ENCODE measurements at places on chromosomes 5 and 9. TPM values are rescaled to one million over a fixed set of nuclear protein-coding genes. Genes with fewer than 3 reads are reported as not detected.
A peak's percentile ranks its signal among the peaks of the same experiment; 100 is the strongest.

- peak; percentile 65 for DNase-seq
Observed at GRCh38 chr9:5846501-5846921, 13.6 kb upstream of the ERMP1 start.

- DNase-seq, result no peak
Observed at GRCh38 chr5:151903243-151903653, 21.4 kb downstream of the GLRA1 start.

DNA sequence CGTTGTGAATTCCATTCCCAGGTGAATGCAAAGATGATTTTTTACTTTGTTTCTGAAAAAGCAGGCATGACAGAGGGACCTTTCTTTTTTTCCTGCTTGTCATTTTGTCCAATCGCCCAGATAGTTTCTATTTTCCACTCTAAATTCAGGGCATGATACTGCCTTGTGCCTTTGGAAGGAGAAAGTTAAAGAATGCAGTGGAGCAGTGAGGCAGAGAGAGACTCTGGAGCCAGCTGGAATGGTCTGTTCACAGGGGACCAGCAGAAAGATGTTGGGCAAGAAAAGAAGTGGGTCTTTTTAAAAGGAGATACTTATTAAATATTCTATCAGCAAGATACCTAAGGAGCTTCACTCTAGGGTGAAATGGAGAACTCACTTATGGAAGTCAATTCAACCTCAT, 532.3 kb downstream of the BRINP1 start:
- DNase-seq, result no peak

- no peak for DNase-seq
Observed at GRCh38 chr9:90832261-90832660, 30.6 kb downstream of the SYK start.

DNA sequence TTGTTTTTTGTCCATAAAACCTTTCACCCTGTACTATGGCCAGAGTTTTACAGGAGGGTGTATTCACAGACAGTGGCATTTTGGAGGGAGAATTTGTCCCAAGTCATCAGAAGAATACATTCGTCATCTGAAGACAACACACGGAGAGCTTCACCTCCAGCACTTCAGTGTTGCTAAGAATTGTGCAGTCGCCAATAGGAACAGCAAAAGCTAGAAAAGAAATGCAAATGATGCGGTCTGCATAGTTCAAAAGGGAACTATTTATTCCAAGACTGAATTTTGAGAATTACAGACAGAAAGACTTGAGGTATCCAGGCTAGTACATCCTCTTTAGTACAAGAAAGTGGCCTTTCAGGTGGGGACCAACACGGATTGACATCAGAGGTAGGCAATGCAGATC, 399.2 kb upstream of the KIF2A start:
- no peak for DNase-seq

- DNase-seq, result no peak
Observed at GRCh38 chr5:78626009-78626571, 22.5 kb downstream of the LHFPL2 start.

- no peak for DNase-seq
Observed at GRCh38 chr5:61115968-61116367, 46.3 kb downstream of the SMIM15 start.

GRCh38 chr9:14906644-14907359, 3.4 kb downstream of the FREM1 start:
- DNase-seq, result no peak

GRCh38 chr5:42962124-42962523, 78.0 kb downstream of the ANXA2R start:
- DNase-seq, result no peak

DNA sequence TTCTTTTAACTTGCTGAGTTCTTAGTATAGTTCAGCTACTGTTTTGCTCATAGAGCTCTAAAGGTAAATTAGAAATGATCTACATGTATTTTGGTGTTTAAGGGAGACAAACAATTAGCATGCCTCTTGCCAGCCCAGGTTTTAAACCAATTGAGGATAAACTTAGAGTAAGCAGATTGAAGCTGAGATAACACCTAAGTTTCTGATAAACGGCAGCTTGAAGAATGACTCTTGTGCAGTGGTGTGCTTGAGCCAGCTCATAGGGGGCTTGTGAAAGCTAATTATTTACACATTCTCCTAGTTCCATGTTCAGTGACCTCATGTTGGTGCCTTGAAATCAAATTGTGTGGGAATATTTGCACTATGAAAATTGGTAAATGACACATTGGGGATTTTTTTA, 193.0 kb downstream of the PRR16 start:
- no peak for DNase-seq

NEUROG1 gene
- total RNA-seq, result not detected

GRCh38 chr9:109471475-109472393, 26.4 kb downstream of the PTPN3 start:
- DNase-seq, result peak; percentile 67

DNA sequence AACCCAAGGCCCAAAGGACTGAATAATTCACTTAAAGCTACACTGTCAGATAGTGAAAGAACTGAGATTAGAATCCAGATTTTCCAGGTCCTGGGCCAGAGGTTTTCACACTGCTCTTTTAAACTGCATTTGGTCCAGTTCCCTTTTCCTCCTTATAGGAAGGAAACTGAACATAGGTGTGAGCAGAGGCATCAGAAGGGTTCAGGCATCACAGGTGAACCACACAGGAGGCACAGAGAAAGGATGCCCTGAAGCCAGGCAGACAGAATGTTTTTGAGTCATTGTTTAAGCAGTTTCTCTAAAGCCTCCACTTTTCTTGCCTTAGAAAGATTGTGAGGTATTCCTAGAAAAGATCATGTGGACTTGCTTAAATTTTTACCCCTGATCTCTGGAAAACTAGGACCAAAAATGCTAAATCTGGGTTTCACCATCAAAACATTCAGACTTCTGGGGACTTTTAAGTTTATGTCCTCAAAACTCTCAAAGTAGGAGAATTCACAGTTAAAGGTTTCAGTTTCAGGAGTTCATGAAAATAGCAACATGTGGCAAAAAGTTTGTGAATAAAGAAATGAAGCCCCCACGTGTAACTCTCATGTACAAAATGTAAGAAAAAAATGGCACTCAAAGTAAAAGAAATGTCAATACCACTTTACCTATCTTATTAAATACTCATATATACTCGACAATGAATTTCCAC, 386.1 kb downstream of the NTRK2 start:
- DNase-seq, result no peak

DNA sequence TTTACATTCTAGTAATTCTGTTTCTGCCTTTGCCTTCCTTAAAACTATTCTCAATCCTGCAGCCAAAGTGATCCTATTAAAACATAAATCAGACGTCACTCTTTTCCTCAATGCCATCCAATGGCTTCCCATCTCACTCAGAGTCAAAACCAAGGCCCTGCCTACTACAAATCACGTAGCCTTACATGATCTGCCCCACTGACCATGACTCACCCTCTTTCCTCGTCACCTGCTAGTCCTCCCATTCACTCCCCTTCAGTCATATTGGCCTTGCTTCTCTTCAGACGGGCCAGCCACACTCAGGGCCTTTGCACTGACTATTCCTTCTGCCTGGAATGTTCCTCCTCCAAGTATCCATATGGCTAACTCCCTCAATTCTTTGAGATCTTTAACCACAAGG, 39.0 kb upstream of the DMXL1 start:
- peak; percentile 6 for DNase-seq

DNA sequence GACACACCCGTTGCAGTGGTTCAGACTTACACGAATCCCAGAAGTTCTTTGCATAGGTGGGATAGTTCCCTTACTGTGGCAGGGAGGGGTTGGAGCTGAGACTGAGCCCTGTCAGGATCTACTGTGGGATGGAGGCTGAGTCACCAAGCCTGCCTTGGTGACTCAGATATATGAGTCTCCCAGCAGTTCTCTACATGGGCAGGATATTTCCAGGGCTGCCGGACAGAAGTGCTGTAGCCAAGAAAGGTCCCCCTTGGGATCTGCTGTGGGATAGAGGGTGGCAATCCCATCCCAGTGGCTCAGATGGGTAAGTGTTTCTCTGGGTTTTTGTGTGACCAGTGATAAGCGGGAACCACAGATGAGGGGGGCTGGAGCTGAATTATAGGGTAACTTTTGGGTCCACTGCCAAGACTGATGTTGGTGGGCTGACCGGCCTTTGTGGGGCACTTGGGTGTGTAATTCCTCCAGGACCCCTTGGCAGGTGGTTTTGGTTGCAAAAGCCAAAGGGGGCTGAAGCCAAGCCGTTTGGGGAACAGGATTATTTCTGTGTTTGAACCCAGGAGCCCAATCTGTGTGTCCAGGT, 18.7 kb downstream of the XRCC4 start:
- peak; percentile 80 for DNase-seq

- DNase-seq, result no peak
Observed at GRCh38 chr9:20651939-20652338, 29.6 kb upstream of the MLLT3 start.

DNA sequence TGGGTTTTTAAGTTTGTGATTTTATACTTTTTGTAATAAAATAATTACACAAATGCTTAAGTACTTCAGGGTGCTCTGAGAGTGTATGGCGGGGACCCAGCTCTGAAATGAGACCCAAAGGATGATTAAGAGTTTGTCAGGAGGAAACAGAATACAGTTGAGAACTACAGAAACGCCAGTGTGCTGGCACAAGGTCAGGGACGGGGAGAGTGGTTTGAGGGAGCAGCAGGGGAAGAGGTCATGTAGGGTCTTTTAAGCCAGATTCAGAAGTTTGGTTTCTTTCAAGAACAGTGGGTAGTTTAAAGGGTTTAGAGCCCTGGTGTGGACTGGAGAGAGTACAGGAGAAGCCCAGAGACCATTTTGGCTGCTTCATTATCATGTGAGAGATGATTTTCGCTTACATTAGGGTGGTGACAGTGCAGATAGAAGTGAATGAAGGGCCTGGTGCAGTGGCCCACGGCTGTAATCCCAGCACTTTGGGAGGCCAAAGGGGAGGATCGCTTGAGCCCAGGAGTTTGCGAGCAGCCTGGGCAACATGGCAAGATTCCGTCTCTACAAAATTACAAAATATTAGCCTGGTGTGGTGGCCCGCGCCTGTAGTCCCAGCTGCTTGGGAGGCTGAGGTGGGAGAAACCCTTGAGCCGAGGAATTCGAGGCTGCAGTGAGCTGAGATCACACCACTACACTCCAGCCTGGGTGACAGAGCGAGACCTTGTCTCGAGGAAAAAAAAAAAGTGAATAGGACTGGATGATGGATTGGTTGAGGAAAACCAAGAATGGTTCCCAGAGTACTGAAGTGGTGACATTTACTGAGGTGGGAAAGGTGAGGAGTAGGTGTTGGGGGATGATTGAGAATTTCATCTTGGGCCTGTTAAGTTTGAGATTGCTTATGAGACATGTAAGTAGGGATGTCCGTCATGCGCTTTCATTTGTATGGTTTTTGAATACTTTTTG, 1.4 kb upstream of the ETF1 start:
- DNase-seq, result peak; percentile 30

GRCh38 chr5:35229076-35230037, 930 bp downstream of the PRLR start:
- peak; percentile 9 for DNase-seq

- no peak for DNase-seq
Observed at GRCh38 chr5:142619815-142620214, 66.1 kb downstream of the FGF1 start.

GRCh38 chr5:102826629-102827028, 71.5 kb downstream of the PAM start:
- no peak for DNase-seq

NRARP gene
- total RNA-seq, result 0.67 TPM

GABRP gene
- 0.28 TPM for total RNA-seq

GRCh38 chr9:91549177-91549576, 125.5 kb upstream of the NFIL3 start:
- DNase-seq, result no peak

EQTN gene
- total RNA-seq, result not detected

OLFM1 gene
- 0.17 TPM for total RNA-seq

DNA sequence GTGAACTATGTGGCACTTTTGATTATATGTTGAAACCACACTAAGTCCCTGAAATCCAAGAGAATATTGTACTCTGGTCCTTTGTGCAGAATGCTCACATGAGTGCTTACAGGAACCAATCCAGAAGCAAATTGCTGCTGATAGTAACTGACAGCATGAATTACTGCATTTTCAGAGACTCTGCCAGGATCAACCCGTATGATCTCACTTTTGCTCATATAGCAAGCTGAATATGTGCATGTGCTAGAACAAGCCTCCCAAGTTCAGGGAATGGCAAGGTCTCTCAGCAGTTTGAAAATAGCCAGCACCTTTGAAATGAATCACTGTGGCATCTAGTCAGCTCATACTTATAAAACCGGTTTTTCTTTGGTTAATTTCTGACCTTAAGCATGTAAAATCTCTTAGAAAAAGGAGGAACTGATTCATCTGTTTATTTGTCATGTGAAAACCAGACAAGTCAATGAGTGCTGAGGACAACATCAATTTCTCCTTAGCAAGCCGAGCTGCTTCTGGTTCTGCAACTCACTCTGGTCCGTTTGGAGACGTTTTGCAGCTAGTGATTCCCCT, 215.7 kb upstream of the ELL2 start:
- DNase-seq, result peak; percentile 99

GRCh38 chr5:107672211-107673038, 1.7 kb upstream of the EFNA5 start:
- peak; percentile 98 for DNase-seq

GRCh38 chr5:172789687-172790495, 18.9 kb upstream of the DUSP1 start:
- no peak for DNase-seq

TTC1 gene
- 41.8 TPM for total RNA-seq

ARRDC3 gene
- total RNA-seq, result 48.3 TPM

DNA sequence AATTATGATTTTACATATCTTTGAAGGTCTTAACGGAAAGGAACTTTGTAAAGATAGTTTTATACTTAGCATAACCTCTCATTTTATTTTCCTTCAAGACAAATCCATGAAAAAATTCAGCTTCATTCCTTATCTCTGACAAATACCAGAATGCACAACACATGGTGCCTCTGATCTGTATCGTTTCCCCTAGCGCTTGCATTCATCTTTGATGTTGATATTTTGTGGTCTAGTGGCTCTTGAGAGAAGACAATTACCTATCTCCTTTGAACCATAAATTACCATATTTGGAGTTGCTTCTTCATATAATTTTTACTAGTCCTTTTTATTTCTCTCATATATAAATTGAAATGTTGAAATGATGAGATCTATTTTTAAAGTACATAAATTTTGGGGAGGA, 551.3 kb downstream of the PDE4D start:
- DNase-seq, result no peak

DNA sequence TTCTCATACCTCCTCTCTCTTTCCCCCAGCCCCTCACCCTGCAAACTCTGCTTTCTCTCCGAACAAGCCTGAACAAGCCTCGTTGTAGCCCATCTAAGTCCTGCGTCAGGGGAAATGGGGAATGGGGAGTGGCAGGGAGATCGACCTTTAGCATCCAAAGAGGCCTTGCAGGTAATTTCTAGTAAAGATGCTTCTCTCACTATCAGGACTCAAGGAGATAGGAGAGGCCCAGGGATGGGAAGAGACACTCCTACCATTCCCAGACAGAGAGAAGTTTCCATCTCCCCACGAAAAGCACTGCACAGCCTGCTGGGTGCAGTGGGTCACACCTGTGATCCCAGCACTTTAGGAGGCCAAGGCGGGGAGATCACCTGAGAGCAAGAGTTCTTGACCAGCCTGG, 44.4 kb upstream of the CTNNA1 start:
- no peak for DNase-seq

- DNase-seq, result no peak
Observed at GRCh38 chr9:115799734-115800133, 353.9 kb upstream of the PAPPA start.

- no peak for DNase-seq
Observed at GRCh38 chr5:116787570-116787969, 212.9 kb upstream of the SEMA6A start.

PCDHGA6 gene
- 2.7 TPM for total RNA-seq

All from mammary epithelial cell (primary cell).